ENCODE measurements at places on chromosomes 2 and 18.

DNA sequence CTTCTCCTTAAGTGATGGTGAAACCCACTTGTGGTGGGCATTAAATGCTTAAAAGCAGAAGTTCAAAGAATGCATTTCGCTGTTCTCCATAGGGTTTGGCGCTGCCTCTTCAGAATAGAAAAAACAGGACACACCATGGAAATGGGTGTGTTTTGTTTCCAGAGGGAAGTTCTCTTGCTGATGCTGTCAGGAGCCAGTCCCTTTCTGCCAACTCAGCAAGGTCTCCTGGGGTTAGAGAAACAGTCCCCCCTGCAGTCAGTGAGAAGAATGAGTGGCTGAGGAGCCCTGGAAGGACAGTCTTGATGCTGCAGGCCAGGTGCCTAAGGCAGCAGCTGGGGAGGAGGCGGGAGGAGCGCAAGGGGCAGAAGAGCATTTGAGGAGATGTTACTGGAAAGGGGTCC, 37.8 kb upstream of the ASAP2 start:
- no peak for DNase-seq

DNA sequence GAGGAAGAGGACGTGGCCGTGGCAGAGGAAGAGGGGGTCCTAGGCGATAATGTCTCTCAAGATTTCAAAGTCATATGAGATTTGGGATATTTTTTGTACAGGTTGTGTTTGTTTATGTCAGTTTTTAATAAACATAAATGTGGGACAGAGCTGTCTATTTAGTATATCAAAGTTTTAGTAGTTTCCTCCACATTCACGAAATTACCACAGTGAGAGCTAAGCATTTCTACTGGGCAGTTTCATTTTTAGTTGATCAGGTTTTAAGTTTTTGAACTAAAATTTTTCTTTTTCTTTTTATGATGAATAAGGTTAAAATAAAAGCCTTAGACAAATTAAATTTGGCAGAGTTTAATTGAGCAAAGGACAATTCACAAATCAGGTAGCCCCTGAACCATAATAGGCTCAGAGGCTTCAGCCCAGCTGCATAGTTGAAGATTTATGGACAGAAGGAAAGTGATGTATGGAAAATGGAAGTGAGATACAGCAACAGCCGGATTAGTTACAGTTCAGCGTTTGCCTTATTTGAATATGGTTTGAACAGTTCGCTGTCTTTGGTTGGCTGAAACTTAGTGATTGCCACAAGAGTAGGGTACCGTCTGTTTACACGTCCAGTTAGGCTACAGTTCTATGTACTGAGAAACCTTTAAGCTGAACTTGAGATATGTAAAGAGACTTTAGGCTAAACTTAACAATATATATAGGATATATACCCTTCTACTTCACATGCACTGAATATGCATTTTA, 17.1 kb downstream of the SNRPD1 start:
- no peak for DNase-seq

DNA sequence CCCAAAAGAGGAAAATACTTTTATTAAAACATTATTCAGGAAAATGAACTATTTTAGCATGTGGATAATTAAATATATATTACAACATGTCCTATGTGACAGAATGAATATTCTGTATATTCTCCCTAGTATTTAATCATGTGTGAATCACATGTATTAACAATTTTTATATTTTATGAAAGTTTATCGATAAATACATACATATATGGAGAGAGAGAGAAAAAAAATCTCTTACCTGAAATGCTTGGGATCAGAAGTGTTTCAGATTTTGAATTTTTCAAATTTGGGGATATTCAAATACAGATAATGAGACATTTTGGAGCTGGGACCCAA, 228.6 kb upstream of the RBBP8 start:
- no peak for DNase-seq

DNA sequence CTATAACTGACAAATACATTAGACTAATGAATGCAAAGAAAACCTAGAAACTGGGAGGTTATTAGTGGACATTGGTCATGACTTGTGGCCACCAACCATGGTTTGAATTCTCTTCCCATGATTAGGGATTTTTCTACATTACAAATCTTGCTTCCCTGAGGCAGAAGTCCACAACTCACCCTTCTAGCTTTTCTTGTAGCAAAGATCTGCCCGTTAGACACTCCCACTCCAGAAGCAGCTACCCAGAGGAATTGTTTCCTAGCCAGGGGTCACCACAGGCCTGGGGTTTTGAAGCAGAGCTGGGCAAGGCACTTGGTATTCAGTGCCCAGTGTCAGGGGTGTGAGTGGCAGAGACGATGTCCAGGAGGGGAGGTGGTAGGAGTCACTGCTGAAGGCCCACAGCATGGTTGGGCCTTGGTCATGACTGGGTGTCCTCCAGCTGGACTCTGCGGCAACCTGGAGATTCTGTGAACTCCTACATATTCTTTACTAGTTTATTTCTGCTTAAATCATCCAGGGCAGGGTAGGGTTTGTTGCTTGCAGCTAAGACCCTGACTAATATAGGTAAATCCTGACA, 54.9 kb downstream of the ACTR2 start:
- no peak for DNase-seq

GRCh38 chr2:48198371-48198770, 292.1 kb upstream of the FBXO11 start:
- no peak for DNase-seq

DNA sequence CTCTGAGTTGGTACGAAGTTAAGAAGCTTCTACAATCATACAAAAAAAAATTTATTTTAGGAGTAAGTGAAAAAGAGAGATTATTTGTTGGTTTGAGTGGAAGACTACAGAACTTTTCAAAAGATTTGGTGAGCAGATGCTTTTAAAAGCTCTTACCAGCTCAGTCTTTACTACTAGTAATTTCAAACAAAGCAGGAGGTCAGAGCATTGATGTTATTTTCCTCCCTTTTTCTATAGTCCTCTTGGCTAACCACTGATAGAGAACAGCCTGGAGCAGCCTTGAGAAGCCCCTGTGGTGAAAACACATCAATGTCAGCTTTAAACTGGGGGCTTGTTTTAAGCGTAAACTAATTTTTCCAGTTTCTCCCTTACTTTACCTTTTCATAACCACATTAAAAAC, 559.3 kb upstream of the CDH2 start:
- no peak for DNase-seq

DNA sequence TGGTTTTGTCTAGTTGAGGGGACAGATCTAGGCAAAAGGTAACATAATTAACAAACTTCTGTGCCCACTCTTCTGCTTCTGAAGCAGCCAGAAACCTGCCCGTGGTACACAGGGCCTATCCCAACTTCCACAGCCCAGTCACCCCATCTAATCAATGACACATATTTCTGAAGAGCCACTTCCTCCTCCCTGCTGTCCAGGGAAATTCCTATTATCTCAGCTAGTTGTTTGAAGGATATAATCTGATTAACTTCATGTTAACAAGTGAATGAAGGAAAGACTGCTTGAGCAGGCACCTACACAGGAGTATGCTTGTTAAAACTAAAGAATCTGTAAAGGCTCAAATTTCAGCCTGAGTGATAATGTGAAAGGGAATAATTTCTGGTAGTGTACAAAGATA, 61.4 kb downstream of the CCDC148 start:
- no peak for DNase-seq

GRCh38 chr2:104777721-104778120, 76.2 kb upstream of the POU3F3 start:
- no peak for DNase-seq

DNA sequence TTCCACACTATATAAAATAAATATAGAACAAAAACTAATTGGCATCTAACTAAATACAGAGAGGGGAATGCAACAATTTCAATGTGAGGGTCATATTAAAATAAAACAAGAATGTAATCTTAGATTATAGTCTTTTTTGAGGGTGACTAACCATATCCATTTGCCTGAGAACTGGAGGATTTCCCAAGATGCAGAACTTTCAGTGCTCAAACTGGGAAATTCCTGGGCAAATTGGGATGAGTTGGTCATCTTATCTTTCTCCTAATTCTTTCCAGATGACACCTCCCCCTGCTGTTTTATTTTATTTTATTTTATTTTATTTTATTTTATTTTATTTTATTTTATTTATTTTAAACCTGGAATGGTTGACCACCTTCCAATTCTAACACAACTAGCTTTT, 846.2 kb downstream of the SLC4A3 start:
- no peak for DNase-seq

- DNase-seq, result no peak
Observed at GRCh38 chr2:216949700-216950413, 90.0 kb upstream of the TNP1 start.

DNA sequence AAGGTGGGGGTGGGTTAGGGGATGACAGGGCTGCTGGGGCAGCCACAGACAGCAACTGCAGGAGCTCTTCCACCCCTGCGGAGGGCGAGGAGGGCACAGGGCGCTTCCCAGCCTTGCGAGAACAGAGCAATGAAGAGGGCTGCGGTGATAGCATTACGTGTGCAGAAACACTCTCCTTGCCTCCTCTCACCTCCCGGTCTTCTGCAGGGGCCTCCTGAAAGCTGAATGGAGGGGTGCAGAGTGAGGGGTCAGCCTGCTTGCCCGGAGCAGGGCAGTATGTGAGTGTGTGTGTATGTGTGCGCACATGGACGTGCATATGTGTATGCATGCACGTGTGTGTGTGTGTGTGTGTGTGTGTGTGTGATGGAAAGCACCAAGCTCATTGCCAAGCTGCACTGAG, 29.5 kb upstream of the IL1R2 start:
- DNase-seq, result no peak

DNA sequence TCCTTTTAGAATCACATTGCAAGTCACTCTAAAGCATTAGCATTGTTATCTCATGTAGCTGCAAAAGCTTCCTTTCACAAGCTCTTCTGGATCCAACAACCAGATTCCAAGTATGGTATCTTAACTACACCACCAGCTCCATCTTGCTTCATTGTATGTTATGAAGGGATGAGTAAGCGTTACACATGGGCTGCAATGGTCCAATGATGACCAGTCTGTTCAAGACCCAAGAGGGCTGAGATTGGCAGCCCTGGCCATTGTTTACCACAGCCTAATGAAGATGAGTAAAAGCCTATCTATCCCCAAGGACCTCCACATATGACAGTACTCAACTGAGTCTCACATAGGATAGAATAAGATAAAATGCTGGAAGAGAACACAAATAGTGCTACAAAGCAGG, 6.3 kb downstream of the CFLAR start:
- DNase-seq, result no peak

GRCh38 chr2:102061962-102062795, 70.4 kb downstream of the IL1R2 start:
- peak; percentile 94 for DNase-seq

DNA sequence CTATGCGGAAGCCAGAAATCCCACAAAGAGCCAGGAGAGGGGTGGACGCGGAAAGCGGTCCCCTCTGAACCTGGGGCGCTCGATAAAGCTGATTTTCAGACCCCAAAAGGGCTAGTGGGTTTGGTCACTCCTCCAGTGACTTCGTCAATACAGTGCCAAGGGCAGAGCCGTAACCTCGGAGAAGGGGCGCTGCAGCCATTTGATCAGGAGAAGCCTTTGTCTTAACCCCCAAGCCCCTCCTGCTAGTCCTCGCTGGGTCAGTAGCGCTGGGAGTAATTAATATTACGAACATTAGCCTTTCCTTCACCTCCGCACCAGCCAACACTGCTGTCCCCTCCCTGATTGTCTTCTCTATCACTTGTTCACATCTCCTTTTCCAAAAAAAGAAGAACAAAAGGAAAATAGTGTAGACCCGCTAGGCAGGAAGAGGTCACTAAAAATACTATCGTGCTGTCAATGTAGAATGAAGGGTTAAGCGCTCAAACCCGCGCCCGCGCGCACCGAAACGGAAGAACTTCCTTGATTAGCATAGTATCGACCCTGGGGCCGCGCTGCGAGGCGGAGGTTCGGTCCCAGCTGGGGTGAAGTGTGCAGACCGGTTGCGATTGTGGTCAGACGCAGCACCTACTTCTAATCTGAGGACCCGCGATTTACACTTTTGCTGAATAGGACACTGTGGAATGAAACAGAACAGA, 63.2 kb upstream of the MAPRE2 start:
- peak; percentile 34 for DNase-seq

DNA sequence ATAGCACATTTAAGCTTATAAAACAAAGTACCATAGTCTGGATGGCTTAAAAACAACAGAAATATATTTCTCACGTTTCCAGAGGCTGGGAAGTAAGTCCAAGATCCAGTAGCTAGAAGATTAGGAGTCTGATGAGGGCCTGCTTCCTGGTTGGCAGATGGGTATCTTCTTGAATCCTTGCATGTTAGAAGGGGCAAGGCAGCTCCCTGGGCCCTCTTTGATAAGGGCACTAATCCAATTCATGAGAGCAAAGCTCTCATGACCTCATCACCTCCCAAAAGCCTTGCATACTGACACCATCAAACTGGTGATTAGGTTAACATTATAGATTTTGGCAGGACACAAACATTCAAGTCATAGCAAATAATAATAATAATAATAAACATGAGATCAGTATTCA, 146.4 kb downstream of the CCDC102B start:
- DNase-seq, result no peak

- no peak for DNase-seq
Observed at GRCh38 chr2:218345491-218346236, 11.0 kb upstream of the CATIP start.

- no peak for DNase-seq
Observed at GRCh38 chr2:207704078-207704477, 7.4 kb upstream of the CCNYL1 start.

GRCh38 chr2:238940806-238941205, 92.9 kb downstream of the TWIST2 start:
- no peak for DNase-seq

DNA sequence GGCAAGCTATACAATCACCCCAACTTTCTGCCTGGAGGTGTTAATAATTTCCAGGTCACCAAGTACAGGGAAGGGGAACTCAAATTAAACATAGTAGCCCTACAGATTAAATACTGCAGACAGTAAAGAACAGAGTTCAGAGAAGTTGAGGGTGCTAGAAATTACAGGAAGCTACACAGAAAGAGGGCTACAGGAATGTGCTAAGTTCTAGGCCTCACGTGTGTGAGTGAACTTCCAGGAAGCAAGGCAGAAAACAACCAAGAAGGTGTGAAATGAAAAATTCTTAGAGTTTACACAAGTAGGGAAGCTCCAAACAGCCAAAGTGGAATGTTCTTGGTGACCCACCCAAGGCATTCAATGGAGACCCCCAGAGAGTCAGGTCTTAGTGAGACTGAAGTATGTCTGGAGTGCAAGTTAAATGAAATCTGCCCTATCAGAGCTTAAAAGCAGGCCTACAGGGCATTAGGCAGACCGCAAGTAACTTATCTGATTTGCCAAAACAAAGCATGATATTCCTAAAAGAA, 58.1 kb upstream of the RNU4ATAC start:
- DNase-seq, result no peak

- DNase-seq, result peak; percentile 92
Observed at GRCh38 chr2:204453730-204454167, 91.5 kb upstream of the PARD3B start.
